ENCODE measurements at places on chromosomes 3 and 15. TPM values are rescaled to one million over a fixed set of nuclear protein-coding genes. Genes with fewer than 3 reads are reported as not detected.

The SCG5 gene
- total RNA-seq = 8.3 TPM

The CCDC54 gene
- total RNA-seq = not detected

The BCHE gene
- 1.6 TPM for total RNA-seq

The IL17RB gene
- total RNA-seq = under 0.01 TPM

The HCN4 gene
- total RNA-seq = not detected

The FANCD2 gene
- total RNA-seq = 19.7 TPM

DNA sequence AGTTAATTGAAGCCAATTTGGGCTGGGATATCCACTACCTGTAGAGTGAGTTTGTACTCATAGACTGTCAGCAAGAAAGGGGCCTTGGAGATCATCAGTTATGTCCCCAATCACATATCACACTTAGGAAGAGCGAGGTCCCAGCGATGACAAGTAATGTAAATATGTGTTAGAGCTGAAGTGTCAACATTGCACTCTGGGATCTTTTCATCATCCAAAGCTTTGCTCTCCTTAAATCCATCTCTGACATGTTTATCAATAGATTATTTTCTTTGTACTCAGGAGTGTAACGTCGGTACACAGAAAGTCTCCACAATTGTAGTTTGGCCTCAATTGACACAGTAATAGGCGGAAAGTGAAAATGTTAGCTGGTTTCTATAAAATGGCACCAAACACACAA lies 113.7 kb upstream of the TPRG1 start:
- no peak for DNase-seq

DNA sequence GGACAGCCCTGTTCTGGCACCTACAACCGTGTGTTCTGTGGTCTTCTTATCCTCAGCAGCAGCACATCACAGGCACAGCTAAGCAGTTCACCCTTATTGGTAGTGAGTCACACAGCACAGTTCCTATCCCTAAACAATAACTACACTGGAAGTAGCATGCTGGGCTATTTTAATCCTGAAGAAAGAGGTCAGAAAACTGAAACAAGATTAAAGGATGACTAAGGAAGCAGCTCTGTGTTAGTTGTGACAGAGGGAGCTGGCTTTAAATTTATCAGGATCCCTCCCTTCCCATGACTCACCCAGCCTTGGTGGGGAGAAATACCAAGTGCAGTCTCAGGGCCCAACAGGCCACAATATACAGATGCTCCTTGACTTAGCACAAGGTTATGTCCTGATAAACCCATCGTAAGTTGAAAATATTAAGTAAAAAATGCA lies 144.3 kb downstream of the ERC2 start:
- peak; percentile 49 for DNase-seq

DNA sequence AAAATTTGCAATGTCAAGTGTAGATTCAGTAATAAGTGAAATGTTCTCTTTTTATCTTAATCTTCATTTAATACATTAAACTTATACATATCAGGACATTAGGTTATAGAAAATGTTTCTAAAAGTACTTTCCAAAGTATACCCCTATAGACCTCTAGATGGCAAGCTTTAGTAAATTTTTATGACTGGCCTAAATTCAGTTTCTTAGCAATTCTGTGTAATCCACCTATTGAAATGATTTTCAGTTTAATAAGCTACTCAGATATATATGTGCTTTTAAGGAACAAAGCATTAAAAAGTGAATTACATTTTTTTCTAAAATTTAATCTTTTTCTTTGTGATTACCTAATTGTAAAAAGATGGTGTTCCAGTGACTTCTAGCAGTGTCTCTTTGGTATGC lies 342.2 kb downstream of the GBE1 start:
- peak; percentile 22 for DNase-seq

GRCh38 chr3:27312044-27312668 lies 57.0 kb downstream of the NEK10 start:
- peak; percentile 79 for DNase-seq

DNA sequence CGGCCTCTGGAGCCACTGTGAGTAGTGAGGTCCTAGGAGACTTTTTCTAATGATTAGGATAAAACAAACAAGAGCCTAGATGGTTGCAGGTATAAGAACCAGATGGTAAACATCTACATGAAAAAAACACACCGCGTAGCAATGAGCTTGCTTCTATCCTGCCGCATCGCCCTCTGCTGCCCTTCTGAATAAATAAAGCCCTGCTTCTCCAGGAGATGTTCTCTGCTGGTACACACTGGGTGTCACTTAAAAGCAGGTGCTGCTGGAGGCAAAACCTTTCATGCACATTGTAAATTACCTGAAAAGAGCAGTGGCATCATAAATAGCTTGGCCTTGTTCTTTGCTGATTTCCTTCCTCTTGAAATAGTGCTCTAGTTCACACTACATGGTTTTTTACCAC lies 164.4 kb upstream of the TOPAZ1 start:
- DNase-seq = no peak

- DNase-seq = no peak
Observed at GRCh38 chr3:184174284-184174645, 390 bp upstream of the AP2M1 start.

- no peak for DNase-seq
Observed at GRCh38 chr3:115323380-115323779, 176.3 kb upstream of the ZBTB20 start.

- no peak for DNase-seq
Observed at GRCh38 chr15:98955331-98955730, 52.3 kb downstream of the PGPEP1L start.

GRCh38 chr15:57112178-57112577 lies 193.7 kb downstream of the TCF12 start:
- peak; percentile 43 for DNase-seq

DNA sequence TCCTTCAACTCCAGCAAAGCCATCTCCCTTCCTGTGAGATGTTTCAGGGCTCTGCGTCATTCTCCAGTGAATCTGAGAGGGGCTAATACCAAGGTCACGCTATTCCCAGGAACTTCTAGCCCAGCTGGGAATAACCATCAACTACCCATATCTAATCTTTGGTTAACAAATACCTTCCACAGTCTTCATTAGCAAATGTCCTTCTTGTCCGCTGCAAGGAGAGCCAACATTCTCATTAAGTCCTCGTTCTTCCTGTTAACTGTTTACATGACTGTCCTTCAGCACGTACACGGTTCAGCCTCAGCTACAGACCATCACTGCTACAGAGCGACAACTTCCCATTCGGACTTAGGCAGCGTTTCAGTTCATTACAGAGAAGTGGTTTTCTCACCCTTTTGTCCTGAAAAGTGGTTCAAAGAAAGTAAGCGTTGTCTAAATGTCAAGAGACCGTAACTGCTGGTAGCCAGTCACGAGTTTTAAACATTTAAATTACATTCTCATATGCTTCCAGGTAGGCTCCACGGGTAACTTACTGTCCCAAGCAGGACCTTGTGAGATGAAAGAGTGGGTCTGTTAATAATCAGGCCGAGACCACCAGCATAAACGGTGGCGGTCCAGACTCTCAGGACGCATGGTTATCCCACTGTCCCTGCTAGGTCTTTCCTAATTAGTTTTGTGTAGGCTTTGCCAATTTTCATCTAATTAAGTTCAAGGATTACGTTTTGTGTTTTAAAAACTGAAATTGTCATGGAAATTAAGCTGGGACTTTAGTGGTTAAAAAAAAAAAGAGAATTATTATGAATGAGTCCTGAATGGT lies 63.8 kb downstream of the CHSY1 start:
- peak; percentile 99 for DNase-seq

DNA sequence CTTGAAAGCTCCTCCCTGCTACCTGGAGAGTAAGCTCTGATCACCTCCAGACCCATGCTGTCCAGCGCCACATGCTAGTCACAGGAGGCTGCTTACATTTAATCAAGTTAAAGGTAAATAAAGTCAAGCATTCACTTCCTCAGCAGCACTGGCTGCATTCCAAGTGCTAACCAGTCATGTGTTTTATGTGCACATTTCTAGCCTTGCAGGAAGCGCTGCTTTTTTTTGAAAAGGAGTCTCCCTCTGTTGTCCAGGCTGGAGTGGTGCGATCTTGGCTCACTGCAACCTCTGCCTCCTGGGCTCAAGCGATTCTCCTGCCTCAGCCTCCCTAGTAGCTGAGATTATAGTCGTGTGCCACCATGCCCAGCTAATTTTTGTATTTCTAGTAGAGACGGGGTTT lies 279.2 kb downstream of the GABRG3 start:
- DNase-seq = no peak

GRCh38 chr15:82186719-82187406 lies 75.7 kb downstream of the EFL1 start:
- DNase-seq = no peak

- no peak for DNase-seq
Observed at GRCh38 chr15:77747175-77748077, 114.7 kb upstream of the LINGO1 start.

DNA sequence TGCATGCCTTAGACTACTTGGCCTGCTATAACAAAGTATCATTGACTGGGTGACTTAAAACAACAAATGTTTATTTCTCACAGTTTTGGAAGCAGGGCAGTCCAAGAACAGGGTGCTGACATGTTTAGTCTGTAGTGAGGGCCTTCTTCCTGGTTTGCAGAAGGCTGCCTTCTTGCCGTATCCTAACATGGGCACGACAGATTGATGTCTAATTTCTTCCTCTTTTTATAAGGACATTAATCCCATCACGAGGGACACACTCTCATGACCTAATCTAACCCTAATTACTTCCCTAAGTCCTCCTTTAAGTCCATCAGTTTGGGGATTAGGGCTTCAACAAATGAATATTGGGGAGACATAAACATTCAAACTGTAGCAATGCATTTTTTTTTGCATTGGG lies 10.9 kb upstream of the GOLGA8B start:
- no peak for DNase-seq

DNA sequence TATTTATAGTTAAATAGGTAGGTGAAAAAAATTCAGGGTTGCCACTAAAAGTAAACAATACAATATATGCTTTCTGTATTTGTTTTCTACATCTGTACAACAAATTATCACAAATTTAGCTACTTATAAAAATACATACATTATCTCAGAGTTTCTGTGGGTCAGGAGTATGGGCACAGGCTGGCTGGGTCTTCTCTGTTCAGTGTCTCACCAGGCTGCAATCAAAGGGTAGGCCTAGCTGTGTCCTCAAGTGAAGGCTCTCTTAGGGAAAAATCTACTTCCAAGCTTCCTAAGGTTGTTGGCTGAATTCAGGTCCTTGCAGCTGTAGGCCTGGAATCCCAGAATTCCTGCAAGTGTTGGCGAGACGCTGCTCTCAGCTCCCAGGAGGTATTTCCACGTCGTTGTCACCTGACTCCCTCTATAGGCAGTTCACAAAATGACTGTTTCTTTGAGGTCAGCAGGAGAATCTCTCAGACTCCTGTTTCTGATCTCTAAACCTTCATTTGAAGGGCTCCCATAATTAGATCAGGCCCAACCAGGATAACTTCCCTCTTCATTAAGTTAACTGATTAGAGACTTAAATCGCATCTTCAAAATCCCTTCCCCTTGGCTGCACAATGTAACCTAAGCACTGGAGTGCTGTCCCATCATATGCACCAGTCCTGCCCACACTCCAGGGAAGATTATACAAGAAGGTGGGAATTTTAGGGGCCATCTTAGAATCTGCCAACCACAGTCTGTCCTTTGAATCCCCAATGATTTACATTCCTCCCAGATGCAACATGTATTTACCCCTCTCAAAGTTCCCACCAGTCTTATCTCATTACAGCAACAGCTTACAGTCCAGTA lies 296.6 kb downstream of the SUCLG2 start:
- peak; percentile 35 for DNase-seq

DNA sequence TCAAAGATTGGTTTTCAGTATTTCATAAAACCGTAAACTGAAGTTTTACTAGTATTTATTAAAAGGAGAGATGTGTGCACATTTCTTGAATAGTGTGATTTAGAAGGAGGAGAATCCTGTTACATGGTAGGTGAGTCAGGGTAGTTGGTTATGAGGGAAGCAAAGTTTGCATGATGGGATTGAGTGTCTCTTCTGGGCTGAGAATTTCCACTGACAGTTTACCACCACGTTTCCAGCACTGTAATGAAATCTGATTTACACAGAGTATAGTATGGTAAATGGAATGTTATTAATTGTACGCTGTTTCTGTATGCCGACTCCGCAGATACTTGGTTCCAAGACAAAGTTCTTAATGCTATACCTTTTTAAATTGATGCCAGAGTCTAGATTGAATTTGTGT lies 1.6 kb downstream of the NECTIN3 start:
- peak; percentile 74 for DNase-seq

DNA sequence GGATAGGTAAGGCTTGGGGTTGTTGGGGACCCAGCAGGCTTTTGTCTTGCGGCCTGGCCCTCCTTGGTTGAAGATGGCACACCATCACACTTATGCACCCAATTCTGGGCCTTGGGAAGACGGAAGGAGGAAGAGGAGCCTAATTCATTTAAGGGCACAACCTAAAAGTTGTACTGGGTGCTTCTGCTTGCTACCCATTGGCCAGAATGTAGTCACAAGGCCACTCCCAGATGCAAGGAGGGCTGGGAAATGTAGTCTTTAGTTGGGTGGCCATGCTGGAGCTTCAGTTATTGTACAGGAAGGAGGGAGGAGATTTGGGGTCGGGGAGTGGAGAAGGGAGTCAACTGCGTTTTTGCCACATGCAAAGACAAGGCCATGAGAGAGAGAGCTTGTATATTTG lies 109.2 kb downstream of the TMEM266 start:
- DNase-seq = peak; percentile 29
